B cell (primary cell): ENCODE measurements at places on chromosomes 5 and 9. TPM values are rescaled to one million over a fixed set of nuclear protein-coding genes. Genes with fewer than 3 reads are reported as not detected.

- DNase-seq: no peak
These were observed 65.3 kb downstream of the CSNK1A1 start for GRCh38 chr5:149485655-149486615.

DNA sequence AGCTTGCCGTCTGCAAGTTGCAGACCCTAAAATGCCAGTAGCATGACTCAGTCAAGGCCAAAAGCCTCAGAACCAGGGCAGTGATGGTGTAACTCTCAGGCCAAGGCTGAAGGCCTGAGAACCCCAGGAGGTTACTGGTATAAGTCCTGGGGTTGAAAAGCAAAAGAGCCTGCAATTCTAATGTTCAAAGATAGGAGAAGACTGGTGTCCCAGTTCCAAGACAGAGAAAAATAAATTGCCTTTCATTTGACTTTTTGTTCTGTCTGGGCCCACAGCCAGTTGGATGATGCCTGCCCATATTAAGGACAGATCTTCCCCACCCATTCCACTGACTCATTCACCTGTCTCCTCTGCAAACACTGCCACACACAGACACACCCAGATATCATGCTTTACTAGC is 673.2 kb downstream of the CDH18 start:
- no peak for DNase-seq

- DNase-seq: no peak
These were observed 3.9 kb downstream of the VCAN start for GRCh38 chr5:83475391-83475863.

Gene PCDHGA2
- total RNA-seq: 0.07 and 0.29 TPM in 2 replicates

- DNase-seq: no peak
These were observed 37.7 kb downstream of the ASS1 start for GRCh38 chr9:130482463-130482862.

GRCh38 chr5:172834415-172835289 is 601 bp downstream of the ERGIC1 start:
- DNase-seq: peak; percentile 51

GRCh38 chr9:136974817-136975535 is 2.3 kb upstream of the PTGDS start:
- DNase-seq: no peak

Gene LOX
- total RNA-seq: not detected in 2 replicates

DNA sequence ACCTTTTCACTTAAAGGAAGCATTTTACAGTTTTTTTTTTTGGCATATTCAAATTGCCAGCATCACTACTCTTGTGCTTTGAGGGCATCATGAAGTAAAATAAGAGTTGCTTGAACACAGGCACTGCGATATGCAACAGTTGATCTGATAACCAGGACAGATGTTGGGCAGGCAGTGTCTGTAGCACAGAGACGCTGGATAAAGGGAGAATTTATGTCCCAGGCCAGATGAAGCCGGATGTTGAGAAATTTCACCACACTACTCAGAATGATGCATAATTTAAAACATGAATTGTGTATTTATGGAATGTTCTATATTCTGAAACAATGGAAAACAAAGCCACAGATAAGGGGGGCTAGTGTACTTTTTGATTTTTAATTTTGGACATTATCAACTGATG is 71.4 kb downstream of the SLC12A2 start:
- no peak for DNase-seq

DNA sequence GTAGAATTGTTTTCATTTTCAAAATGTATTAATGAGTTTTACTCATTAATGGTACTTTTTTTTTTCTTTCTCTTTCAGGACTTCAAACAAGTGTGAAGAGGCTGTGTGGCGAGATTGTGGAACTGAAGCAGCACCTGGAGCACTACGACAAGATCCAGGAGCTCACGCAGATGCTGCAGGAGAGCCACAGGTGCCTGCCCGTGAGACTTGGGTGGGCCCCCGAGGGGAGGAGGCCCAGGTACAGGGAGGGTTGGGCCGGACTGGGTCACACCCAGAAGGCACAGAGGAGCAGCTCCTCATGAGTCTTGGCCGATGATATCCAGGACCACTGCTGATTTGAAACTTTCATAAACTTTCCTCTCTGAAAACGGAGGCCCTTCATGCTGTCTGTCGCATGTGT is 35.6 kb downstream of the CEP72 start:
- DNase-seq: no peak
